ENCODE measurements at places on chromosomes 12 and 14.

GRCh38 chr12:120977531-120978295, 630 bp upstream of the HNF1A start:
- peaks cover 1% of the 10 kb centered on the region for H3K4me1 ChIP-seq
- no peak overlapping the region for H3K4me3 ChIP-seq
- H3K27me3 ChIP-seq: no peaks in the 10 kb centered on the region
- H3K36me3 ChIP-seq: no peaks in the 10 kb centered on the region
- H3K27ac ChIP-seq: no peak overlapping the region
- DNase-seq: no peak

- no peak overlapping the region for H3K4me3 ChIP-seq
- H3K36me3 ChIP-seq: no peaks in the 10 kb centered on the region
Observed at GRCh38 chr14:48435221-48435620, 759.8 kb upstream of the MDGA2 start.

GRCh38 chr12:64566831-64567517, 43.3 kb upstream of the RASSF3 start:
- DNase-seq: no peak
- peaks cover 37% of the 10 kb centered on the region for H3K4me1 ChIP-seq
- H3K4me3 ChIP-seq: no peak overlapping the region
- H3K27ac ChIP-seq: no peak overlapping the region

DNA sequence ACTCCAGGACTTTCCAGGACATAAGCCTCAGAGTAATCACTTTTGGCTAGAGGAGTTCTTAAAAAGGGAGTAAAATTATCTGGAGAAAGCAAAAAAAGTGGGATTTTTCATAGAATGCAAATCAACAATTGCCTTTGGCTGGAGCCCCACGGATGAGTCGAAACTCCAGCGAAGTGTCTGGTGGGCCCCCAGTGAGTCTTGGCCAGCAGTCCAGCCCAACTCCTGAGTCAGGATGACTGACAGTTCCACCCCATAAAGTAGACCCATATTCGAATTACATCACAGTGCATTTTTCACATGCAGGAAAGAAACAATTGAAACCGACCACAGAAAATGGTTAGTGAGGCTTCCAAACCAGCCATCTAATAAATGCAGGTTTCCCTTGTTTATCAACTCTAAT, 265.7 kb downstream of the BCL11B start:
- H3K36me3 ChIP-seq: no peaks in the 10 kb centered on the region
- no peak for DNase-seq
- no peak overlapping the region for H3K4me3 ChIP-seq
- H3K27ac ChIP-seq: no peak overlapping the region

DNA sequence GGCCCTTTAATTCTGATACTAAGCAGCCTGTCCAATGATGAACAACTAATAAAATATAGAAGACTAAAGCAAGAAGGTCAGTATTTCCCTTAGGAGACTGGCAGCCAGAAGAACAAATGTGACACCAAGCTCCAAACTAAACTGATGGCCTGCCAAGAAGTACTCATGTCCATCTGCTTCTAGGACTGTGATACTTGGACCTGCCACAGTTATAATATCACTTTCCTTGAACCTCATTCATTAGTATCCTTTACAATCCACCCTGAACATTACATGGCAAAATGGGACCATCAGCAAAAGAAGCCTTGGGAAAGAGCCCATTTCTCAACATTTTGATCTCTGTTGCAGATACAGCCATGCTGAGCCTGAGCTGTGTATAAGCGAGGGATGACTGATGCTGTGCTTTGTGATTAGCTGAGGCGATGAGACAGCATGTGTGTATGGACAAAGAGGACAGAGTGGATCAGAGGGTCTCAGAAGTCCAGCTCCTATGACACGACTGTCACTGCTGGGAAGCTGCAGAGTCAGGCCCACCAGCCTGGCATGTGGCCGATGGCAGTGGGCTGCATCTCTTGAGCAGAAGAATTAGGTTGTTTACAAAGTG, 73.9 kb downstream of the TGFB3 start:
- H3K36me3 ChIP-seq: peaks cover 8% of the 10 kb centered on the region
- no peaks in the 10 kb centered on the region for H3K4me1 ChIP-seq
- H3K4me3 ChIP-seq: no peak overlapping the region

GRCh38 chr12:113997365-113997764, 31.2 kb upstream of the RBM19 start:
- H3K27me3 ChIP-seq: peaks cover 30% of the 10 kb centered on the region
- no peak for DNase-seq
- H3K27ac ChIP-seq: no peak overlapping the region

DNA sequence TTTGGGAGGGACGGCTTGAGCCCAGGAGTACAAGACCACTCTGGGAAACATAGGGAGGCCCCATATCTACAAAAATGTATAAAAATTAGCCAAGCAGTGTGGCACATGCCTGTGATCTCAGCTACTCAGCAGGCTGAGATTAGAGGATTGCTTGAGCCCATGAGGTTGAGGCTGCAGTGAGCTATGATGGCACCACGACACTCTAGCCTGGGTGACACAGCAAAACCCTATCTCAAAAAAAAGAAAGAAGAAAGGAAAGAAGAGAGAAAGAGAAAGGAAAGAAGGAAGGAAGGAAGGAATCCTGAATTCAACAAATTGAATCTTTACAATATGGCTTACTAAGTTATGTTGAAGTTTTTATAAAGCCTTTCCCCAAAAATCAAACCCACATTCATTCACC, 2.1 kb downstream of the KIF21A start:
- no peaks in the 10 kb centered on the region for H3K27me3 ChIP-seq
- peaks cover 13% of the 10 kb centered on the region for H3K4me1 ChIP-seq
- no peak overlapping the region for H3K27ac ChIP-seq
- H3K36me3 ChIP-seq: no peaks in the 10 kb centered on the region

DNA sequence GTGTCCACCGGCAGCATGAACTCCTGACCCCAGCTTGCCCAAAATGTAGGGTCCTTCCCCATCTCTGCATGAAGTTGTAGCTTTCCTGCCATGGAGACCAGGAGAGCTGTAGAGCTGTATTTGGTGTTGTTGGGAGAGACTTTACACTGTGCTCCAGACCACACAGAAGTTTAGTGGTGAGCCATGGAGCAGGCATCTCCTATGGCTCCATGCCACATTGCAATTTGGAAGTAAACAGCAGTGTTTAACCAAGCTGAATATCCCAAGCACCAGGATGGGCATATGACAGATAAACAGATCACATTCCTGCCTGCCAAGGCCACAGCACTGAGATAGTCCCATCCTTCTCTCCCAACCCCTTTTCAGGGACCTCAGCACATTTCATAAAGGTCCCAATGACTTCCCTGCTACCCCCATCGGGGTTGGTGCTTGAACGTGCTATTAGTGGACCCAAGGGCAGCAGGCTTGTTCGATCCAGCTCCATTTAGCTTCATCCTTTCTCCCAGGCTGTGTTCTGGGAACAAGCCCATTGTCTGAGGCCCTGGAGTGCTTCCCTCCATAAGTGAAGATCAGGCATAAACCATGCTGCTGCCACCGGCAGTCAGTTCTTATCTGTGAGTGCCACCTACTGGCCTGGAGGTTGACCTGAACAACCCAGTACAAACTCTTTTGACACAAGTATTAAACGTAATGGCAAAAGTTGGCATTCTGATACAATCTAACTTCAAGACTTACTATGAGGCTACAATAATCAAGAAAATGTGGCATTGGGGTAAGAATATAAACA, 172.3 kb upstream of the ATXN7L3B start:
- H3K27me3 ChIP-seq: no peaks in the 10 kb centered on the region
- H3K4me1 ChIP-seq: no peaks in the 10 kb centered on the region
- H3K36me3 ChIP-seq: no peaks in the 10 kb centered on the region
- no peak for DNase-seq
- H3K27ac ChIP-seq: no peak overlapping the region

DNA sequence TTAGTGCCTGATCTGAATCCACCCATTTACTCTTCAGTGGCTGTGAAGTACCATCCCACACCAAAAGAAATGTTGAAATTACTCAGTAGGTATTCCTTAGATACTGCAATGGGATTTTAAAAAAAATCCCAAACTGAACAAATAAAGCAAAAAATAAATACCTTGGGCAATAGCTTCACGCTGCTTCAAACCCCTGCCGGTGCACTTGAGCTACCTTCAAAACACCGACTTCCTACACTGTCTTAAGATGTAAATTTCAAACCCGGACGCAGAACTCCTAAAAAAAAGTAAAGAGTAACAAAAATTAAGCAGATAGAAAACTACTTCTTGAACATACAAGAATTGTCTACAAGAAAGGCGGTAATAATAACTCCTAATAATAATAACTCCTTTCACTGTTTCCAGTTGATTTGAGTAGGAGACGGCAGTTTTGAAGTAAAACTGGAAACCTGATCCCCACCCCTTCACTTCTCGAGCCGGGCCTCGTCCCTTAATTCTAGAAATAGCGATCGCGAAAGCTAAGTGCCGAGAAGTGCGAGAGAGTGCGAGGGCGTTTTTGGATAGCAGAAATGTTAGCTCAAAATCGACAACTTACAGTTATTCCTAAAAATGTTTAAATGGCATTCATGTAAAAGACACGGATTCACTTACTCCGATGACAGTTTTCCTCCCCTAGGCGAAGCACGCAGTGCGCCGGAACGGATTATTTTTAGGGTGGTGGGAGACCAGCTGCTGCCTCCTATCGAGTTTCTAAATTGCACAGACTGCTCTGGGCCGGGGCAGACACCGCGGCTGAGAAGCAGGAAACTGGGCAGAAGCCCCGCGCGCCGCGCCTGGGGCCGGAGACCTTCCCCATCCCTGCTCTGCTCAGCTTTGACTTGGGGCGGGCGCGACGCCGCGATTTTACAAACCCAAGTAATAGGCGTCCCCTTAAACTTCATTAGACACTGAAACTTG, at the start of gene ABCC9:
Gene ABCC9, minus strand, starts transcription at position 878 of the 957 bp plus-strand sequence. CDS start 4,752 bp downstream, outside the sequence.
- H3K27me3 ChIP-seq: peaks cover 56% of the 10 kb centered on the region
- H3K27ac ChIP-seq: no peak within 1 kb of the TSS
- no peak for DNase-seq
- H3K4me1 ChIP-seq: peaks cover 9% of the 10 kb centered on the region
- no peaks in the 10 kb centered on the region for H3K36me3 ChIP-seq

DNA sequence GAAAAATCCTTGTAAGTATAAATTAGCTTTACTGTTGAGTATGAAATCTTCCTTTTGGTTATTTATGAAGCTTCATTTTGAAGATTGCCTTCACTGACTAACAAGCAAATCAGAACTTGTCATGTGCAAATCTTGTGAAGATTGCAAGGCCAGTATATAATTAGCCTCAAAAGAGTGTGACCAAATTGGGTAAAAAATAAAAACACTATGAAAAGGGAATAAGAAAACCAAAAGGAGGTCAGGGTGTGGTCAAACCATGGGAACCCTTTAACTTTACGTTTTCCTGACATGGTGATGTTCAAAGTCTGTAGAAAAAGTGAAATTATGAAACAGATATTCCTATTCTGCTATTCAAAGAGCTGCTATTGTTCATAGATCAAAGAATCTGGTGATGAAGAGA, 230.3 kb downstream of the BCAT1 start:
- no peak overlapping the region for H3K27ac ChIP-seq
- H3K27me3 ChIP-seq: no peaks in the 10 kb centered on the region
- no peaks in the 10 kb centered on the region for H3K36me3 ChIP-seq
- peaks cover 10% of the 10 kb centered on the region for H3K4me1 ChIP-seq
- DNase-seq: no peak
- no peak overlapping the region for H3K4me3 ChIP-seq

DNA sequence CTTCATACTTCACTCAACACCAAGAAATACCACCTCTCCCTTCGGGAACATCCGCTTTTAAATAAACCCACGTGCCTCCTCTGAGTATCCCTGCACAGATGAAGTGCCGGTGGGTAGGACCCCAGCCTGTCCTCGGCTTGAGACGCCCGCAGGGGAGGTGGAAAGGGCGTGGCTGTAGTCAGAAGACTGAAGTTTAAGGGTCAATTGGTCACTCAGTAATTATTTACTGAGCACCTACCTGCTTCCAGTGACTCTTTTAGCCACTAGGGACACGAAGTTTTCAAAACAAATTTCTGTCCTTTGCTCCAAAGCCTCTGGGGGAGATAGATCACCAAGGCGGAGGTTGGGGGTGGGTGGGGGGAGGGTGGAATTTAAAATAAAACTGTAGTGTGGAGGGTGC, 309.4 kb downstream of the VRK1 start:
- peaks cover 5% of the 10 kb centered on the region for H3K4me1 ChIP-seq
- no peak overlapping the region for H3K4me3 ChIP-seq
- H3K27me3 ChIP-seq: no peaks in the 10 kb centered on the region
- peaks cover 14% of the 10 kb centered on the region for H3K36me3 ChIP-seq
- H3K27ac ChIP-seq: no peak overlapping the region
- no peak for DNase-seq

GRCh38 chr12:63777340-63777739, 2.4 kb upstream of the RXYLT1 start:
- no peak overlapping the region for H3K27ac ChIP-seq
- no peak for DNase-seq
- H3K27me3 ChIP-seq: no peaks in the 10 kb centered on the region
- H3K4me1 ChIP-seq: peaks cover 25% of the 10 kb centered on the region

DNA sequence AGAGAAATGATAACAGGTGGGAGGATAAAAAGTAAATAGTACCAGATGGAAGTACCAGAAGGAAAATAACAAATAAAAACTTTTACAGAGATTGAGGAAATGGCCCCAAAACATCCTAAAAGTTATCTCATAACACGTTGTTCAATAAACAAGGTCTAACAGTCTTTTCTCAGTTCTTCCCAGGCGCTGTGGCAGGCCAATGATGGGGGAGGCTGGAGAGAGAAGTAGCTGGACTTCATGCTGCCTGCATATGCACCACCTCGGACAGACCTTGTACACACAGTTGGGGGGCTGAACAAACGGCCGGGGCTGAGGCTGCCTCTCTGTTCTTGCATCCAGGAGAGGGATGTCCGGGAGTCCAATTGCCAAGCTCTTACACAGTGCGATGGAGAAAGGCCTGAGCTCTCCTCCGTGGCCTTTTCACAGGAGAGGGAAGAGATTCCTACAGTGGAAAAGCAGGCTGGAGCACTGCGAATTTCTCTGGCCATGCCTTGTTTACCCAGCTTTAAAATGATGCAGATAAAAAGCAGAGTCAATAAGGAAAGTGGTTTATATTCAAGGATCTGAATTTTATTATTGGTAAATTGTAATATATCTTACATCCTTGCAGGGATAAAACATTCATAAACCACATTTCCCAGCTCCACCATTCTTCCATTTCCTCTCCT, 109.8 kb downstream of the PHLDA1 start:
- no peak overlapping the region for H3K4me3 ChIP-seq
- no peak for DNase-seq
- H3K36me3 ChIP-seq: peaks cover 20% of the 10 kb centered on the region
- H3K27ac ChIP-seq: no peak overlapping the region
- H3K4me1 ChIP-seq: peaks cover 2% of the 10 kb centered on the region
- no peaks in the 10 kb centered on the region for H3K27me3 ChIP-seq

GRCh38 chr14:36085861-36086260, 90.7 kb downstream of the PTCSC3 start:
- H3K27me3 ChIP-seq: peaks cover 19% of the 10 kb centered on the region
- H3K4me3 ChIP-seq: no peak overlapping the region
- no peaks in the 10 kb centered on the region for H3K4me1 ChIP-seq
- no peak for DNase-seq
- H3K36me3 ChIP-seq: no peaks in the 10 kb centered on the region
- H3K27ac ChIP-seq: no peak overlapping the region
